ENCODE measurements at places on chromosomes 5 and 9. TPM values are rescaled to one million over a fixed set of nuclear protein-coding genes. Genes with fewer than 3 reads are reported as not detected.

SIGMAR1 gene
- total RNA-seq: 108 TPM

IFNK gene
- not detected for total RNA-seq

CAMK4 gene
- 2.6 TPM for total RNA-seq

CCNJL gene
- total RNA-seq: 0.34 TPM

ERCC8 gene
- total RNA-seq: 12.7 TPM

NSA2 gene
- total RNA-seq: 93.8 TPM

DMRT3 gene
- not detected for total RNA-seq

PCDHGA2 gene
- 2.6 TPM for total RNA-seq

F2RL1 gene
- total RNA-seq: 100 TPM

C9orf40 gene
- total RNA-seq: 2.0 TPM

SH3GL2 gene
- not detected for total RNA-seq

HAPLN1 gene
- total RNA-seq: 0.42 TPM

PDE8B gene
- 1.5 TPM for total RNA-seq

IL9 gene
- not detected for total RNA-seq

MAPK9 gene
- total RNA-seq: 17.6 TPM

STRBP gene
- 10.6 TPM for total RNA-seq

RANBP17 gene
- total RNA-seq: 1.6 TPM

CCDC183 gene
- 10.3 TPM for total RNA-seq

THBS4 gene
- 1.1 TPM for total RNA-seq

PCDHB15 gene
- total RNA-seq: 0.68 TPM

EIF4EBP3 gene
- 40.7 TPM for total RNA-seq

DENND4C gene
- total RNA-seq: 69.0 TPM

JAKMIP2 gene
- not detected for total RNA-seq

NMUR2 gene
- total RNA-seq: not detected

CERCAM gene
- 9.7 TPM for total RNA-seq

MSX2 gene
- total RNA-seq: 3.5 TPM

All from suprapubic skin (tissue), 4 donors.